ENCODE measurements at places on chromosomes 2 and 18.

DNA sequence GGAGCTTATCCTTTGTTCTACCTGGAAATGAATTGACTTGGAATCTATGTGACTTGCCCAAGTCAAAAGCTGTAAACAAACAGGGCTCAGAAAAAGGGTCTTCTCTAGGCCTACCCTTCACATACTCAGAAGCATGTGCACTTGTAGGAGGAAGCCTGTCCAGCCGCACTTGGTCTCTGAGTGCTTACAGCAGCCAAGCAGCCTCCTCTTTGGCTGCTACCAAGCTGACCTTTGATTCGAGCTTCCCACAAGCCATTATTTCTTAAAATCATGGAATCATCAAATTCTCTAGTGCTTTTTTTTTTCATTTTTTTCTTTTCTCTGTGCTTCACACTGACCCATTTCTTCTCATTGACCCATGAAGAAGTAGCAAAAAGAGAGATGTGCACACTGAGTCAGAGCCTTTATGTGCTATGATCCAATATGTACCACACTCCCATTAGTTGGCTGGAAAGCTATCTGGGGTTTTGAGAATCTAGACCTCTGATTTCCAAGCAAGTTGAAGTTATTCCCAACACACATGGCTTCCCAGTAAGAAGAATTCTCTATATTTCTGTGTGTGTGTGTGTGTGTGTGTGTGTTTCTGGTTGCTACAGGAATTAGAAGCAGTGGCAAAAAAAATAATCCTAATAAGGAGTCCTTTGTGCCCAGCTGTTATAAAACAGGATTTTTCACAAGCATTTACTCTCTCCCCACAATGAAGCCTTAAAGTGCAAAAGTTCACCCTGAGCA lies 550.3 kb upstream of the TNP1 start:
- no peak for DNase-seq

DNA sequence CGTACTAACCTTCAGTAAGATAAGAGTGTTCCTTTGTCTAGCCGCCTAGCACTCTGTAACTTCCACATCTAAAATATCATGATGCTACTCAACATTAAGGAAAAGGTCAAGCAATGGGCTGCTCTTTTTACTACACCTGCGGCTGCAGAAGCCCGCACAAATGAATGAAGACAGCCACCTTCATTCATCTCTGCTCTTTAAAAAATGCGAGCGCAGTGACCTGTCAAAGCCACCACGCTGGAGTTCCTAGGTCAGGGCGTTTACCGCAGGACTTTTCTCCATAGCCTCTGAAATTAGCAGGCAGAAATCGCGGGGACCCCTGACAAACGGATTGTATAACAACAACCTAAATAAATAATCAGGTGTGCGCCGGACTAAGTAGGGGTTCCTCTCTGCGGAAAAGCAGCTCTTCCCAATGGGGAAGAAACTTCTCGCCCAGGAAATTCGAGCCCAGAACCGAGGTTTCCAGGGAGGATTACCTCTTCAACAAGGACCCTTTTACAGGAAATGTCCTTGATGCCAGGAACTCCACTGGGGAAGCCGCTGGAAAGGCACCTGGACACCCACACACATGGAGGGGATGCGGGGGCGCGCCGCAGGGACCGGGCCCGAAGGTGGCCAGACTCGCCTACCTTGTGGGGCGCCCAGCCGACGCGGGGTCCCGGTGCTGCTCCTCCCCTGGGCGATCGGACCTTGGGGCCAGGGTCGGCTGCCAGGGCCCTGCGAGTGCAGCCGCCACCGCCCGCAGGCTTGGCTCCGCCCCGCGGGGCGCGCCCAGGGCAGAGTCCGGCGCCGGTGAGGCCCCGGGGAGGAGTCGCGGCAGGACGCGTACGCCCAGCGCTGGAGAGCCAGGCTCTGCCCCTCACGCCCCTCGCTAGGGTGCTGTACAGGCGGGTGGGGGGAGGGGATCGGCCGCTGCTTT lies at the start of gene CCDC68:
Gene CCDC68 (minus strand): TSS at position 758 of the 922 bp plus-strand sequence. CDS start 16,670 bp downstream, outside the sequence.
- DNase-seq: no peak

- no peak for DNase-seq
Measured at GRCh38 chr18:33606621-33607020, 28.6 kb downstream of the ASXL3 start.

GRCh38 chr2:175454953-175455389 lies 273.5 kb upstream of the ATP5MC3 start:
- no peak for DNase-seq

- no peak for DNase-seq
Measured at GRCh38 chr18:44370861-44371260, 309.8 kb upstream of the SETBP1 start.

GRCh38 chr2:240619506-240620148 lies 5.7 kb upstream of the GPR35 start:
- no peak for DNase-seq

DNA sequence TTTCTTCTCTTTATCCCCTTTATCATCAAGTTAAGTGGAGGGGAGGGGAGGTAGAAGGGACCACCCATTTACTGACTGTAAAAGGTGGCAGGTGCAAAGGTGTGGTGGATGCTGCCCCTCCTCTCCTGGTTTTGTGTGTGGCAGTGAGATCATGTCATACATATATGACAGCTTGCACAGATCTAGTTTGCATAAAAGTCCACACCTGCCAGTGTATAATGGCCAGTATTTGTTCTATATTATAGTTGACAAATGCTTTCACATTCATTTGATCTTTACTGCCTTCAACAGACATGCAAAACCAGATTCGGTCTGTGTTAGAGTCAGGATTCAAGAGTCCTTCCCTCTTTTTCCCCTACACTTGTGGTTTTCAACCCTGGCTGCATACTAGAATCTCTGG lies 55.1 kb downstream of the TGFA start:
- DNase-seq: no peak

GRCh38 chr2:238397356-238397755 lies 29.4 kb upstream of the ASB1 start:
- no peak for DNase-seq

DNA sequence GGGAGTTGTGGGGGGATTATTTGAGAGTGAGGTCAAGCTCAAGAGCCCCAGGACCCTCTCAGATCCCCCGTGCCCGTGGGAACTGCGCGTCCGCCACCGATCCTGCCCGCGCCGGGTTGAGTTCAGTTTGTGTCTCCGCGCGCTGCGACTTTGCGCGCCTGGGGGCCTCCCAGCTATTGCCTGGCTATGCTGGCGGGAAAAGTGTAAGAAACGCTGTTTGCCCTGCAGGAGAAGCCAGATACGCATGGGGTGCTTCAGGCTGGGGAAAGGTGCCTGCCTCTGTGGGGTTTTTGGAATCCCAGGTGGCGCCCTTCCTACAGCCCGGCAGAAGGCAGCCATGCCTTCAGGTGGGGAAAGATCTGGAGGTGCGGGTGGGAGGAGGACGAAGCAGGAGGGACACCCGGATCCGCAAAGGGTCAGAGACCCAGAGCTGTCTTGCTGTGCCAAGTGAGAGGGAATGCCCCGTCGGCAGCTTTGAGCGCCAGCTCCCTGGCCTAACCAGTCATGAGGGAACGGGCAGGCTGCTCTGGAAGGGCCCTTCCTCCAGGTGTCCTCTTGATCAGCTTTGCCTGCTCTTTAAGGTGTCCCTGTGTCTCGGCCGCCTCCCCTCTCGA lies 22.5 kb downstream of the TEX44 start:
- no peak for DNase-seq

DNA sequence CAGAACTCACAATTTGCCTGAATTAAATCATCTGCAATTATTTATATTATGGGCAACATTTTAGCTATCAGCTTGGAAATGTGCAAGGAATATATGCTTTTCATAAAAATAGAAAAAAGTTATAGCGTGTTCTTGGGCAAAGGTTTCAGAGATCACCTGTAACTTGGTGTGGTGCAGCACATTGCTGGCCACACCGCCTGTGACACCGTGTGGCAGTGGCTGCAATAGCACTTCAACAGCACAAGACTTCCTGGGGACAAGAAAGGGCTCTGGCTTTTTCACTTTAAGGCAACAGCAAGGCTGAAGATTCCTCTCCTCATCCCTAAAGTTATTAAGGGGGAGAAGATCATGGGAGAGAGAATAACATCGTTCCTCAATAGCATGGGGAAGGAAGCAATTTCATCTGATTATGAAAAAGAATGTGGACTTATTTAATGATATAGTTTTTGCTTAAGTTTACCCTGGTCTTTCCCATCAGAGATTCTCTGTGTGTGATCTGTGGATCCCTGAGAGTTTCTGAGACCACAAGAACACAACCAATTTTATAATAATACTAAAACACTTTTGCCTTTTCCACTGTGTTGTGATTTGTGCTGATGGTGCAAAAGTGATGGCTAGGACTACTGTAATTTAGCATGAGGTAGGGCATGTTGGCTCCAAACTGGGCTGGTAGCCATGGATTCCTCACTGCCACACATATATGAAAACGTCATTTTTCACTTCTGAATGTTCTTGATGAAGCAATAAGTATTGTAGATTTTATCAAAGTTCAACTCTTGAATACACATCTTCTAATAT lies 15.0 kb upstream of the SERPINB3 start:
- DNase-seq: no peak

Data from SW 1271 (cell line).